LHCN-M2 (cell line): ENCODE measurements at places on chromosomes 1 and 21. TPM values are rescaled to one million over a fixed set of nuclear protein-coding genes. Genes with fewer than 3 reads are reported as not detected.
A peak's percentile ranks its signal among the peaks of the same experiment; 100 is the strongest.

DNA sequence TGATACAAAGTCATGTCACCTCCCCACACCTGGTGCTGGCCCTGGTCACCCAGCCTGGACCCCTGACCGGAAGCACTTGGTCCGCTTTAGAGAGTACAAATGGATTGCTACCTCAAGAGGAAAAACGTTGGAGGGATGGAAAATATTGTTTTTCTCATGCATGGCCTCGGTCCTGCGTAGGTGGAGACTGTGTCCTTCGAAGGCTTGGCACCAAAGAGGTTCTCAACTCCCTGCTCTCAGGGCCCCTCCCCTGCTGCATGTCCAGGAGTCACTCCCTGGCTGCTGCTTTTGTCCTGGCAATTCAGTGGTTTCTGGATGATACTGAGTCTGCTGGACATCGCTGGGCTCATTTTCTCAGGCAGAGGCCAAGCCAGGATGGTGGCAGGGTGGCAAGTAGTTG is 529.8 kb downstream of the KIF26B start:
- no peak for DNase-seq

GRCh38 chr1:203177470-203178039 is 1.9 kb upstream of the MYBPH start:
- DNase-seq: peak; percentile 91

DNA sequence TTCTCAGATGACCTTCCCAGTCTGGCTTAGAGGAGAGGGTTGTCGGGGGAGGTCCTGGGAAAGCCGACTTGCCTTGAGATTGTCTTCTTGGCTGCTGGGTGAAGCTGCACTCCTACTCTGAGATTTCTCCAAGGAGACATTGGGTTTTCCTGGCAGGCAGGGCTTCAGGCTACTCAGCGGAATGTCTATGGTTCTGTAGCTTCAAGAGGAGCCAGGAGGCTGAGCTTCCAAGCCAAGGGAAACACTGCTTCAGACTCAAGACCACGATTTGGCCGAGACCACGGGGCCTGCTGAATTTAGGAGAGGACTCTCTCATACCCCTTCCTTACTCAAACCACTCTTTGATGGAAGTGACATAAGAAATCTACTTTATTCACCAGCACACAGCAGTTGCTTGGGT is 67.8 kb downstream of the NTMT2 start:
- no peak for DNase-seq

DNA sequence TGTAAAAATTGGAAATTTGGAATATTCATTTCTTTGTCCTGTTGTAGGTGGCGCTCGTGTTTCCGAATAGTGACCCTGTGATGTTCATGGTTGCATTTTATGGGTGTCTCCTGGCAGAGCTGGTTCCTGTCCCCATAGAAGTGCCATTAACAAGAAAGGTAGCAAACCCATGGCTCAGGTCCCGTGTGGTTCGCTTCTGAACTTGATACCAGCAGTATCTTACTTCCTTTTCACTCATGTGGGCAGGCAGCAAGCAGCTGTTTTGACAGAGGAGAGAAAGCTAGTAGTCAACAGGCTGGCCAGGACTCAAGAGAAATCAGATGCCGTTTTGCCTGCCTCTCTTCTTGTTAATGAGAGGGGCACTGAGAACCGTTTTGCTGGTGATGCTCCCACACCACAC is 72.8 kb downstream of the S100B start:
- no peak for DNase-seq

GRCh38 chr1:87134061-87134460 is 194.6 kb upstream of the LMO4 start:
- DNase-seq: no peak

- peak; percentile 96 for DNase-seq
These were observed 135.5 kb downstream of the HIVEP3 start for GRCh38 chr1:41783189-41783639.

DNA sequence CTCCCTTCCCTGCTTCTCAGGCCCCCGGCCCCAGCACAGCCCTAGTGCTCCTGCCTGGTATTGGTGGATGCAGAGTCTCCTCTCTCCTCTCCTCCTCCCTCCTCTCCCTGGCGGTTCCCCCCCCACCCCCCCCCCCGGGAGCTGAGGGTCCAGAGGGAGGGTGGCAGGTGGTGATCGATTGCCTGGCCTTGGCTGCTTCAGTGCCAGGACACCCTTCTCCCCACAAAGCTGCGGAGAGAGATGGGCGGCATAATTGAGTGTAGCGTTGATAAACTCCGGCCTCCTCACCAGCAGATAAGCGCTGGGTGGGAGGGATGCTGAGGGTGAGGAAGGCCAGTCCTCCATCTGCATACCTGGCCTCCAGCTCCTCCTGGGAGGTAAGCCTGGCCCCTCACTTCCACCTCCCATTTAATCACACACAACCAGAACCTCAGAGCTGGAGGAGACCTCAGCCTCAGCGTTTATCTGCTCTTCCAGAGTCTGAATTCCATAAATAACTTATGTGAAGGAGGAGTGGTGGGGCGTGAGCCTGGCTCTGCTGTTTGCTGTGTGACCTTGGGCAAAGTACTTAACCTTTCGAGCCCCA is 60.8 kb downstream of the LRRN2 start:
- DNase-seq: no peak

DNA sequence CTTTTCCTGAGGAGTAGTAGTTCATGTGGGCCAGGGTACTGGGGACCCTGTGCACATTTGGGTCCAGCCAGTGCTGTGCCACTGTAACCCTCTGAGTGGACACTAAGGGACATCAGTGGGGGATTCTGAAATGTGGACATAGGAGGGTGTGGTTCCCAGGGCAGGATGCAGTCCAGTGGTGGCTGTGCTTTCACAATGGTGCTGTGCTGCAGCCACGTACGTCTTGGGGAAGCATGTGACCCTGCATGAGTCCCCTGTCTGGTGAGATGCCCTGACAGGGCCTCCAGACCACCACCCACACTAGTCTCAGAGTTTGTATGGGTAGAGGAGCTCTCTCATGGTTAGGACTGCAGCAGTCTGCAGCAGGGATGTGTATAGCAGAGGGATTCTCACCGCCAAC is 37.8 kb upstream of the WNT2B start:
- no peak for DNase-seq

GRCh38 chr1:214603819-214604252 is 841 bp downstream of the CENPF start:
- no peak for DNase-seq

DNA sequence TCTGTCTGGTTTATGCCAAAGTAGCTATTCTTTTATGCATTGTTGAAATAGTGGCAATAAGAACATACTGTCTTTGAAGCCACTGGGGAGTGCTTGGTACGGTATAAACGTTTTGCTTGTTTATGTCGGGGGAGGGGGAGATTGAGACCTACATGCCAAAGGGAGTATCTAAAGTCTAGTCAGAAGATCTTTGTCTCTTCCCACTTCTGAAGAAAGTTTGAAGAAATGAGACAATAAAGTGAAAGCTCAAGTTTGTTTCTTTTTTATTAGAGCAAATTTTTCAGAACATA is 6.8 kb downstream of the AKIRIN1 start:
- no peak for DNase-seq

DNA sequence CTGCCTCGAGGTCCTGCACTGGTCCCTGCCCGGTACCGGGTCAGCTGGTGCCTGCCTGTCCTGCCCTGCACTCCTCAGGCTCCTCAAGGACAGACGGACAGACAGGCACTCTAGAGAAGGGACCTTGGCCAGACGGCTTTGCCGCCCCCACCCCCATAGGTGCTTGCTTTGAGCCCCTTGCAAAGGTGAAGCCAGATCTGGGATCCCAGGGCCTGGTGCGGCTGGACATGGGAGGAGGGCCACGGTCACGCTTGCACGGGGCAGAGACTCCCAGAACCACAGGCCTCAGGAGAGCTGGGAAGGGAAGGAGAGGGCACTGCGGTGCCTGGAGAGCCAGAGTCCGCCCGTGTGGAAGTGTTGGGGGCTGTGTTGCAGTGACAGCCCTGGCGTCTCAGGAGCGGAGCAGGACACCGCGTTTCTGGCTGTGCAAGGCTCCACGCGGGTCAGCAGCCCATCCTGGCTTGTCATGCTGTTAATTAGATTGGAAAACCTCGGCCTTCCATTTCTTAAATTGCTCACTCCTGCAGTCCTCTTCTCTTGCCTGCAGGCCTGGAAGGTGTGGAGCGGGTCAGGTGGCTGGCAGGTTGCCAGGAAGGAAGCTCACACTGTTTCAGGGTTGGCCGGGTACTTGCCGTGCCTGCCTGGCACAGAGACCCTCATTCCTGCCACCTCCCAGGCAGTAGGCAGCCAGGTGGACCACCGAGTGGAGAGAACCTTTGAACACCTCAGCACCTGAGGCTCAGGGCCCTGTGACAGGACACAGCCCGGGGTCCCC is 16.3 kb downstream of the COL18A1 start:
- no peak for DNase-seq

DNA sequence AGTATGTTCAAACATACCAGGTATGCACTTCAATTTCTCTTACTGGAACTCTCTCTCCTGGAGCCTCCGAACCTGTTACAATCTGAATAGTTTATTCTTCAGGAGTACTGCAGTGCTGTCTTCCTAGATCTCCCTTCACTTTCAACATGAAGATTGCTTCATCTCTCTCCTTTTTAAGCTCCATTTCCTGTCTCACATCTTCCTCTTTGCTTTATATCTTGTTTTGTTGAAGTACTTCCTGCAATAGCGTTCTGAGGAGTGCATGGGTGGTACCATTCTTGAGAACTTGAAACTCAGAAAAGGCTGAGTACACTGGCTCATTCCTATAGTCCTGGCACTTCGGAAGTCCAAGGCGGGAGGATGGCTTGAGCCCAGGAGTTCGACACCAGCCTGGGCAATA is 15.7 kb upstream of the C1orf146 start:
- no peak for DNase-seq

DNA sequence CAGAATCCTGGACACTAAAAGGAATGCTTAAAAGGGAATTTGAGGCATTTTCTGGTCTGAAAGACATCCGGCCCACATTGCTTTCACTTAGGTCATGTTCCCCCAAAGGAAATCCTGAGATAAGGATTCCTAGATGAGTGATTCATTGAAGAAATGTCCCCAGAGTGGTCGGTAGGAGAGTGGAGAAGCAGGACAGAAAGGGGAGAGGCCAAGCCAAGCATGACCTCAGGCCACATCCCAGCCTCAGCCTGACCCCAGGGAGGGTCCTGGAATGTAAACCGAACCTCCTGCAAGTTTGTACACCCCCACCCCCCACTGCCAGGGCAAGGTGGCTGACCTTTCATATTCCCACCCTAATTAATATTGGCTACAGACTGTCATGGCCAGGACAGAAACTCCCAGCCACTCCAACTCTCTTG is 16.6 kb downstream of the HIVEP3 start:
- DNase-seq: peak; percentile 75

GRCh38 chr1:177609953-177610352 is 359.9 kb downstream of the SEC16B start:
- DNase-seq: no peak

DNA sequence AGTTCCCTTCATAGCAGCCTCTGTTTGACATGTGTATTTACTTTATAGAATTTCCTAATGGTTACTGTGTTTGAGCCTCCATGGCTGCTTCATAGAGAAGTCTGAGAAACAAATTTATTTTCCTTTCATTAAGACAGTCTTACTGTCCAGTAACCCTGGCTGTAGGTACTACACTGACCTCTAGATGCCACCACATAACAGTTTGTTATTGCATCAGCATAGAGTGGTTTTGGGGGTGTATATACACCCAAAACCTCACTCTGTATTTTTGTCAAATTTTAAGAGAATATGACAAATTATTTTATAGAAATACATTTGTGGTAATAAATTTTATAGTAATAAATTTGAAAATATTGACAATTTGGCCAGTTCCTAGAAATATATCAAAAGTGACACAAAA is 57.3 kb downstream of the OBSCN start:
- DNase-seq: peak; percentile 9

DNA sequence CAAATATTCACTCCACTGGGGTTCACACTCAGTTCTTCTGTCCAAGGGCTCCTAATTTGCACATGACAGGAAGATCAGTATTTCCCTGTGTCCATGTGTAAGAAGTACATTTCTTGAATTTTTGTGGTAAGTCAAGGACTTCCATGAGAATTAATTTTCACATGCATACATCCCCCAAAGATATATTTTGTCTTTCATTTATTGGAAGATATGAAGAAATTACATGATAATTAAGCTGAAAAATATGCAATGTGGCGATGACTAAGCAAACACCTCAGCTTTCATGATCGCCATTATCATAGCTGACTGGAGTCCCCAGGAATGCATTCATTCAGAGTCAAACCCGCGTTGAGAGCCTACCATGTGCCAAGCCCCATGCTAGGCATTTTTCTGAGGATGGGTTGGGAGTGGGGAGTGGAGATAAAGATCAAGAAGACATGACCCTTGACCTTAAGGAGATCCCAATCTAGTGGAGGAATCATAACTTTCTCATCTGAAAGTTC is 104.6 kb upstream of the F3 start:
- peak; percentile 90 for DNase-seq

GRCh38 chr1:112673592-112674439 is 643 bp upstream of the MOV10 start:
- peak; percentile 70 for DNase-seq

DNA sequence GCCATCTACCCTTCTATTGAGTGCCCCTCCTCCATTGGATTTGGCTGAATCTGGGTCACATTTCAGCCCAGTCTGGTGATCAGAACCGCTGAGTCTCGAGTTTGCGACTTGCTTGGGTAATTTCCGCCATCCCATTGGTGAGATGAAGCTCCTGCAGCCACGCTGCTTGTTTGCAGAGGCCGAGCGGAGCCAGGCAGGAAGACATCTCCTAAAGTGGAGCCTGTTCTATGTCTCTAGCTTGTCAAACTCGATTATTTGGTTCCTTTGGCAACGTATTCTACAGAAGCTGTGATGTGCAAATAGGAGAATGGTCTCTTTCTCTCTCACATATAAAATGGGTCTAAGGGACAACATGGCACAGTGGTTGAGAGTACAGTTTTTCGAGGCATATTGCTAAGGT is 206.8 kb upstream of the PLXNA2 start:
- no peak for DNase-seq

GRCh38 chr1:154361357-154361756 is 36.0 kb downstream of the ATP8B2 start:
- no peak for DNase-seq

DNA sequence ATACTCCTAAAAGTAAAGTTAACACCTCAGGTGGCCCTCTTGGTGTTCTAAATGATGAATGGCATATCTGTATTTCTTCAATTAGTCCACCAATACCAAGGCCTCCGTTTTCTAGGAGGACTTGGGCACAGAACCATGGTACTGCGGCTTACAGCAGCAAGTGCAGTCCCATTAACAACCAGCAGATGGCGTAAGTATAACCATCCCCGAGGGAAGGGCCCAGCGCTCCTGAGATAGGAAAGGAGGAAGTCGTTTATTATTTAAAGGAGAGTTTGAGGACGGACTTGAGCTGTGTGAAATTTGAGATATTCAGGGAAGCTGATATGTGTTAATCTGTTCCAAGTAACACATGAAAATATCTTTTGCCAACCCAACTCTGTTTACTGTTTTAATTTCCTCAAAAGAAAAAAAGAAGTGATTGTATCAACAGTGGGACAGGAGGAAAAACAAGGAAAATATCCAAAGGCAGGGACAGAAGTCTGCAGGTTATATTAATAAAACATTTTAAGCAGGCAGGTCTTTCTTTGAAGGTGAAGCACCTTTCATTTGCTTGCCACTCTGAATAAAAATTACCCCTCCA is 37.7 kb upstream of the KCNJ15 start:
- peak; percentile 88 for DNase-seq

- no peak for DNase-seq
These were observed 11.7 kb downstream of the IGSF21 start for GRCh38 chr1:18119289-18119688.

RORC gene
- total RNA-seq: not detected in 2 replicates

TCHH gene
- total RNA-seq: 0.06 TPM in 1 of 2 replicates, not detected in the other

SLC9C2 gene
- total RNA-seq: not detected in 2 replicates

PTPN7 gene
- not detected in 2 replicates for total RNA-seq

CLCNKB gene
- total RNA-seq: not detected in 2 replicates

RAB7B gene
- 3.4 and 3.9 TPM in 2 replicates for total RNA-seq

PACC1 gene
- 8.7 and 10.7 TPM in 2 replicates for total RNA-seq

LCE2A gene
- not detected in 2 replicates for total RNA-seq

OBSCN gene
- total RNA-seq: 2.1 TPM in 2 replicates

AIRE gene
- not detected in 2 replicates for total RNA-seq
